ENCODE measurements at places on chromosomes 1 and 21. TPM values are rescaled to one million over a fixed set of nuclear protein-coding genes. Genes with fewer than 3 reads are reported as not detected.

The TFF3 gene
- total RNA-seq = not detected

GRCh38 chr1:157770442-157771043, 6.4 kb downstream of the FCRL2 start:
- DNase-seq = no peak

DNA sequence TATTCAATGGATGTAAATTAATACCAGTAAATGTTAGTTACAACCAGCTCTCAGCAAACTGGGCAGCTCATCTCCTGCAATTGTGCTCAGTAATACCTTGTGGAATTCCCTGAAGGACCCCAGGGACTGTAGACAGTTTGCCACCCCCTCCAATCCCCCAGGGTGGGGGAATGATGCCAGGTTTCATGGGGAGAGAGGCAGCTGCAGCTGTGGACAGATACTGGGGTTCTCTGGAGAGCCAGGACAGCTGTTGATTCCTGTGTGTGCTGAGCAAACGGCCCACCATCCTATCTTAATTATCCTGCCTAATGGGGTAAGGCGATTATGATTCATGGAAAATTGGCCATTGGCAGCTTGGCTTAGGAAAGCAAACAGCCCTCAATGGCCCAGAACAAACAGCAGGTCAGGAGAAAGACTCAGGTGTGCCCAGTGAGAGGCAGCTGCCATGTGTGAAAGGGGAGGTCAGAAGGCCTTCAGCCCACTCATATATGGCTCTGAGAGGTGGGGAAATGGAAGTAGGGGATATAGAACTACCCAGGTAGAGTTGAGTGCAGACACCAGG, 148.9 kb upstream of the CTTNBP2NL start:
- DNase-seq = no peak

The MATN1 gene
- 2.7 TPM for total RNA-seq

DNA sequence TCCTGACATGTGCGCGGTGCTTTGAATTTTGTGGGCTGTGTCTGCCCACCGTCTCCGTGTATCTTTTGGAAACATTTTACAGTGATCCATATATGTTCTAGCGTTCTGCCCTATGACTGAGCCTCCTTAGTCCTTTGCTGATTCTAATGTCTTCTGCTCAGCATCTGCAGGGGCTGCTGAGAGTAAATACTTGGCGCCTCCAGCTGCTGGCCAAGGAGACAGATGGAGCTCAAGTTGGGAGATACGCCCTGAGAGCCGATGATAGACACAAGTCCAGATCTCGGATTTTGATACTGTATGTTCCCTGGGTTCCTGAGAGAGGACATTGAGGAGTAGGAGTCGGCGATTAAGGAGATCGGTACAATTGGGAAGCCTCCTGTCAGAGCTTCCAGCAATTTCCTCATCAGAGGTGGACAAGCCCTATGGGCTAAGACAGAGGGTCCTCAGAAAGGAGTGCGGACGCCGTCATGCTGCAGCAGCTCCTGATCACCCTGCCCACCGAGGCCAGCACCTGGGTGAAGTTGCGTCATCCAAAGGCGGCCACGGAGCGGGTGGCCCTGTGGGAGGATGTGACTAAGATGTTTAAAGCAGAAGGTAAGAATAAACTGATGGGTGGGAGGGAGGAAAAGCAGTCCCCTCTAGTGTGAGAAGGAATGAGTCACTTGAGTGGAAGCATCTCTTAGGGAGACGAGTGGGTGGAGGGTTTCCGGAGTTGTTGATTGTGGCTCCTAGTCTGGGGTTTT, 390 bp downstream of the ZFP69B start:
- DNase-seq = peak; percentile 16

The SGIP1 gene
- not detected for total RNA-seq

- DNase-seq = no peak
Measured at GRCh38 chr1:54701066-54701465, 14.6 kb upstream of the TTC4 start.

DNA sequence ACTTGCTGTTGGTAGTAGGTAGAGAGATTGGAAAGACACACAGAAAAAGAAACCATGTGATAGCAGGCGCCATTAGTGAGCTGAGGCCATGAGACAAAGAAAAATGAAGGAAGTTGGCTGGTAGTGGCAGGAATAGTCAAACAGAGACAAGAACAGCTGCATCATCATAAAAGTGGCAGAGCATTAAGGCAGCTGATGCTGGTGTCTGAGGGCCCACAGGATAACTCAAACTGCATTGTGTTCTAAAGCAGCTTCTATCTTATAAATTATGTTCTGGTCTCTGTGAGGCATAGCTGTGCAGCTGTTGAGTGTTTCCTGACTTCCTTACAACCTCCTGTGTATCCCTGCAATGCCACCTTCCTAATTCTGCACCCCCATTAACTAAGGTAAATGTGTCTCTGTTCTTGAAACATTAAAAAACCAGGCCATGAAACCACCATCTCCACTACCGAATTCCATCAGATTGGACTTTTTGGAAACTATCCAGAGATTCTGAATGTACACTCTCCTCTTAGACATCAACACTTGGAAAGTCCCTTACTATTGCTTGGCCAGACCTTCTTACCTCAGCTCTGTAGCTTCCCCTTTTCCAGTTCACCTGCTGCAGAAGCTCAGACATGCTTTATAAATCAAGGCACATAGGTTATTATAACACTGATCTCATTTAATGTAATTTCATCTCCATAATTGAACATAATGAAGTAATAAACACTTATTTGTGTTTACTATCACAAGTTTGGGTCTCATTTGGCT, 23.4 kb upstream of the ARHGAP29 start:
- no peak for DNase-seq

GRCh38 chr1:53740621-53741105, 1.7 kb upstream of the GLIS1 start:
- DNase-seq = no peak

DNA sequence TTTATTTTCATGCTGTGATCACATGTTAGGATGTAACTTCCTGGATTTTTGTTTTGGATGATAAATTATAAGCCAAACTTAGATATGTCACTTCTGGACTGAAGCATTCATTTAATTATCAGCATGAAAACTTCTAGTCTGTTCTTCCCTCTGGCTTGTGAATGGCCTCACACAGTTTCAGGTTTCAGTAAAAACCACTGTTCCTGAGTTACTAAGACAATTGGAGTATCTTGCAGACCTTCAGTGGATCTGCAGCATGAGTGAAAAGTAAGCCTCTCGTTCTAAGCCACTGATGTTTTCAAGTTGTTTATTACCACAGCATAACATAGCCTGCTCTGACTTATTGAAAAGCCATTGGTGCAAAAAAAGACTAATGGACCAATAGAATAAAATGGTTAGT, 55.3 kb upstream of the RGS21 start:
- DNase-seq = no peak

- no peak for DNase-seq
Measured at GRCh38 chr1:45200906-45201500, 5.4 kb downstream of the ZSWIM5 start.

The ZNF678 gene
- 2.8 TPM for total RNA-seq

DNA sequence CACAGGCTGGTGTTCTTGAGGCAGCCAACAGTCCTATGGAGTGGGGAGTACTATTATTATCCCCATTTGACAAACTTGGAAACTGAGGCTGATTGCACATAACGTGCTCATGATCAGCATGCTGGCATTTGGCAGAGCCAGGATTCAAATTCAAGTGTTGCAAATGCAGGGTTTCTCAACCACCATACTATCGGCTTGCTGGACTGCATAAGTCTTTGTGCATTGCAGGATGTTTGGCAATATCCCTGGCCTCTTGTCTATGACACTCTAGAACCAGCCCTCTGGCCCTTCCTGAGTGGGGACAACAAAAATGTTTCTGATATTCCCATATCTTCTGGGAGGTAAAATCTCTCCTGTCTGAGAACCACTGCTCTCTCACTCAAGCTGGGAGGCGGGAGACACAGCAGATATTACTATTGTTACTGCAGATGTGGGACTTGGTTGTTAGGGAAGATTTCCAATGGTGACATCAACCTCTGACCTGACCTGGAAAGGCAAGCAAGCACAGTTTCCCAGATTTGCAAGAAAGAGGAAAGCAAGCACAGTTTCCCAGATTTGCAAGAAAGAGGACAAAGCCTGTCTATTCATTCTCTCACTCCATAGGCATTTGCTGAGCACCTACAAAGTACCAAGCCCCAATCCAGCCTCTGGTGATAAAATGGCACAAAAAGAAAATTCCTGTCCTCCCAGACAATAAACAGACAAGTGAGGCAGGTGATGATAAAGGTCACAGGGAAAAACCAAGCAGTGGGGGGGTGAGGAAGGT, 1.0 kb upstream of the AADACL3 start:
- DNase-seq = no peak

GRCh38 chr1:228863776-228864175, 128.5 kb downstream of the RHOU start:
- DNase-seq = no peak

GRCh38 chr1:32773018-32773763, 44.0 kb downstream of the YARS1 start:
- peak; percentile 73 for DNase-seq

The BTBD8 gene
- total RNA-seq = 1.8 TPM

DNA sequence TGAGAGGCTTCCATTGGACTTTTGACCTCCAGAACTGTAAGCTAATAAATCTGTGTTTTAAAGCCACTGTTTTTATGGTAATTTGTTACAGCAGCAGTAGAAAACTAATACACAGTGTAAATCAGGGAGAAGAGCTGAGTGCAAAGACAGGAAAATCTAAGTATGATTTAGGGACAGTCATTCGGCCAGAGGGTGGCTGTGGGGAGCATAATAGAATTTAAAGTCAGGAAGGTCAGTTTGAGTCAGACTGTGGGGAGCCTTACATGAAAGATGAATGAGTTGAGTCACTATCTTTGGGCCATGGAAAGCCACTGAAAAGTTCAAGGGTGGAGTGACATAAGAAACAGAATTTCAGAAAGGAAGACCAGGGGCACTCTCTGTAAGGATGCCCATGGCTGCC, 52.4 kb upstream of the SSX2IP start:
- DNase-seq = no peak

- DNase-seq = no peak
Measured at GRCh38 chr1:57623791-57624538, 200.1 kb upstream of the DAB1 start.

DNA sequence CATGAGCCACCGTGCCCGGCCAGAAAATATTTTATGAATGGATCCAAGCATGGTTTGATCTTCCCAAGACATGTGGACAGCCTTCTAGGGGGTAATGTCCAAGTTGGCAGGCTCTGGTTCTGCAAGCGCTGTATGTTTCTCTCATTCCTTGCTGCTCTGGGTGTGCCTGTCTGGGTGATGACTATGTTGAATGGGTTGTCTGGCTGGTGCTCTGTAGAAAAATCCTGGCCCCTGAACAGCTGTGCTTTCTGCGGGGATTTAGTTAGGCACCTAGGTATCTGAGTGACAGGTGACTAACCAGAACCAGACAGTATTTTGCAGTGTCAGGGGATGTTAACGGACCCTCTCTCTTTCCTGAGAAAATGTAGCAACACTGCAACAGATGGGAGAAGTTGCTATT, 14.1 kb downstream of the HUNK start:
- no peak for DNase-seq

DNA sequence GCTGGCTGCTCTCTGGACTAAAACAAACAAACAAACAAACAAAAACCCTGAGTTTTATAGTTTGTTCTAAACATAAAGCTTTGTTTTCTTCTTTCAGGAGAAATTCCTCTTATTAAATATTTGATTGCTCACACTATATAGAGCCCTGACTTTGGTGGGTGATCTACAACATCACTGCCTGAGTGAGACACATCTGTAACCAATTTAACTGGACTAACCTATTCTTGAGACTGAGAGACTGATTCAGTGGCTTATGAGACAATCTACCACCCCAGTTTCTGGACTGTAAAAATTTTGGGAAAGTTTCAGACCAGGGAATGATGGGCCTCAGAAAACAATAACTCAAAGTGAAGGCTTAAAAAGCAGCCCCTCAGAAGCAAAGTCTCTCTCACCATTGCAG, 537.0 kb downstream of the NEGR1 start:
- DNase-seq = no peak

GRCh38 chr1:103106426-103107341, 1.6 kb downstream of the COL11A1 start:
- DNase-seq = no peak

GRCh38 chr1:47222476-47222875, 9.5 kb downstream of the TAL1 start:
- DNase-seq = no peak

The DNAJC28 gene
- total RNA-seq = not detected

The CYP4B1 gene
- total RNA-seq = not detected

The LIN28A gene
- total RNA-seq = not detected

DNA sequence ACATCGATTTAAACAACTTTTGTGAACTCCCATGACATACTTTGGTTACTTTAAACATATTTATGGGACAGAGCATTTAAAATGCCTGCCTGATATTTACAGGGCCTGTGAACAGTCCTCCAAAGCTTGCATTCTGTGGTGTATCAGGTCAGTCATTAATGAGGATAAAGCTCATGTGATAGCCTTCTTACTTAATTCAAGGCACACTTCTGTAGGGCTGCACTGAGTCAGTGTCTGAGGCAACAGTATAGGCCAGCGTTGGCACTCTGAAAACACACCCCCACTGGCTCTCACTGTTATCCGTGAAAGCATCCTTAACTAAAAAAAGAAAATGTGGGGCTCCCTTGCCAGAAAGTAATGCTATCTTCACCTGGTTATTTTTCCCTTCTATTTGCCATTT, 200.0 kb downstream of the NFIA start:
- no peak for DNase-seq

DNA sequence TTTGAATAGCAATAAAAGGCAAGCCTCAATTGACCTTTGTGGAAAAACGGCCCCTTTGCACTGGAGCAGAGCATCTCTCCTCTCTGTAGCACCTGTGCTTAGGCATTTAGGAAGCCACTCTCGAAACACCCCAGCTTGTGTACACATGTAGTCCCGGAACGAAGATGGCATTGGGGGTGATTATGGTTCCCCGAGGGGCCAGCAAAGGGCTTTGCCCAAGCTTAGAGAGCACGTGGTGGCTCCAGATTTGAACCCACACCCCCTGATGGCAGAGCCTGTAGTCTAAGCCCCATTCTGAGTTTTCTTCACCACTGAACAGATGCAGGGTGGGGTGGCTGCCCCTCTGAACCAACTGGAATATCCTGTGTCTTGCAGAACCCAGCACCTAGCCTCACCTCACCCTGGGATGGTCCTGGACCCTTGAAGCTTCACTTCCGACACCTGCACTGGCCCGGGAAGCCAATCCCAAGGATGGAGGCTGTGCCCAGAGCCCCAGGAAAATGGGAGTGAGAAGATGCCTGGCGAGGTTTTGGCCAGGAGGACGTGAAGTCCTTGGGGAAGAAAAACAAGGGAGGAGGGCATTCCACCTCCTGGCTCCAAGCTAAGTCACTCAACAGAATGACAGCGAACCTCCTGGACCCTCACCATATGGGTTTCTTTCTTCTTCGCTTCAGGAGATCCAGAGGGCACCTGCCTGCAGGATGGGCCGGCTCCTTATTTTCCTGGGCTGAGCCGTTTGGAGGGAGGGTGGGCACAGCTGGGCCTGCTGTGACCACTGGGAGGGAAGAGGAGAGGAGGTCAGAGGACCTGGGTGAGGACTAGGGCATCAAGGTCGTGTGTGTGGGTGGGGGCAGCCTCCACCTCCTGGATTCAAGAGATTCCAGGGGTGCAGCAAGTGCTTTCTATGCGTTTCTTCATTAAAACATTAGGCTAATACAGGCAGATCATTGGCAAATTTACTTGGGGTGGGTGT, 37.7 kb downstream of the IGFN1 start:
- DNase-seq = no peak

GRCh38 chr1:103109311-103109920, 1.1 kb upstream of the COL11A1 start:
- DNase-seq = no peak

Measured in CD4-positive, alpha-beta T cell (primary cell).